ENCODE measurements at places on chromosomes 6 and 20.

DNA sequence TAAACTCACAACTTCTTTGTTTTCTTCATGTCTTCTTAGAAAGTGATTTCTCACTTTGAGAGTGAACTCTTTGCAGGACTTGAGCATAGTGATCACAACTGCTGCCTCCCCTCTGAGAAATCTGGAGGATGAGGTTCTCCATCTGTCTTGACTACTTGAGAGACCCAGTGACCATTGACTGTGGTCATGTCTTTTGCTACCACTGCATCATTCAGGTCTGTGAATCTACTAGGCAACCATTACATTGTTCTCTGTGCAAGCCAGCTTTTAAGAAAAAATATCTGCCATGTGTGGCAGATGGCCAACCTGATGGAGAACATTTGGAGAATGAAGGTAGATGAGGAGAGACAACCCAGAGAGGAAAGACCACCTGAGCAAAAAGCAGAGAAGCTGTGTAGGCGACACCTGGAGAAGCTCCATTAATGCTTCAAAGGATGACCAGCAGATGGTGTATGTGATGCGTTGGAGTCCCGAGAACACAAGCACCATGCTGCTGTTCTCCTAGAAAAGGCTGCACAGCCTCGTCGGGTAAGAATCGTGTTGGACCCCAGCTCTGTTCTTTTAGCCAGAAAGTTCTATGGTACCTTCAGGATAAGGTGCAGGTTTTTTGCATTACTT is 25.1 kb upstream of the TRIM26 start:
- peak; percentile 45 for DNase-seq

- no peak for DNase-seq
These were observed 772.0 kb upstream of the NRSN1 start for GRCh38 chr6:23354004-23354403.

- no peak for DNase-seq
These were observed 55.8 kb downstream of the EPB41L2 start for GRCh38 chr6:131007286-131007685.

DNA sequence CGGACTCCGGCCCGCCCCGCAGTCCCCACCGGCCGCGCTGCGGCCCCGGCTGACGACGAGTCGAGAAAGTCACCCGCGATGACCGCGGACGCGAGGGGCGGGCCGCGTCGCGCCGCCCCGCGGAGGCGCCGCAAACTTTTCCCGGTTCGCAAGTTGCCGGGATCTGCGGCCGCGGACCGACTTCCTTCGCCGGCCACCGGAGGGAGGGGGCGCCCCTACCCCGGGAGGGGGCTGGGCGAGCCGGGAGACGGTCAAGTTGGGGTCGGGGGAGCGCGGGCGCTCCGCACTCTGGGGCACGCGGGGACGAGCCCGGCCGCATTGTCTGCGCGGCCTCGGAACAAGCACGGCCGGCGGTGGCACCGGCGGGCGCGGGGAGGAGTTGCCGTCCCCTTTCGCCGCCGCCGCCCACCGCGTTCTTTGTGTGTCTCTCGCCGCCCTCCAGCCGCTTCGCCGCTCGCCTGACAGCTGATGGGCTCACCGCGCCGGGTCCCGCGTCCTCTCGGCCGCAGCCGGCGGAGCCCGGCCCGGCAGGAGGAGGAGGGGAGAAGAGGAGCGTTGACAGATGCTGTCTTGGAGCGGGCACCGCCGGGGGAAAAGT is 131.6 kb downstream of the OGFRL1 start:
- DNase-seq = peak; percentile 48

GRCh38 chr6:111952274-111952673 is 79.0 kb upstream of the FYN start:
- peak; percentile 69 for DNase-seq

GRCh38 chr20:5489601-5490000 is 172.8 kb upstream of the PROKR2 start:
- no peak for DNase-seq

- DNase-seq = no peak
These were observed 125.8 kb downstream of the DLL1 start for GRCh38 chr6:170165085-170165470.

Measured in epithelial cell of esophagus (primary cell).